Muscle of leg (tissue), 16 donors: ENCODE measurements at places on chromosomes 11 and 22. TPM values are rescaled to one million over a fixed set of nuclear protein-coding genes. Genes with fewer than 3 reads are reported as not detected.

GRCh38 chr22:31347251-31348008, 1.3 kb upstream of the PATZ1 start:
- DNase-seq = peak; percentile 92

The TSPAN32 gene
- 2.7 TPM for total RNA-seq

DNA sequence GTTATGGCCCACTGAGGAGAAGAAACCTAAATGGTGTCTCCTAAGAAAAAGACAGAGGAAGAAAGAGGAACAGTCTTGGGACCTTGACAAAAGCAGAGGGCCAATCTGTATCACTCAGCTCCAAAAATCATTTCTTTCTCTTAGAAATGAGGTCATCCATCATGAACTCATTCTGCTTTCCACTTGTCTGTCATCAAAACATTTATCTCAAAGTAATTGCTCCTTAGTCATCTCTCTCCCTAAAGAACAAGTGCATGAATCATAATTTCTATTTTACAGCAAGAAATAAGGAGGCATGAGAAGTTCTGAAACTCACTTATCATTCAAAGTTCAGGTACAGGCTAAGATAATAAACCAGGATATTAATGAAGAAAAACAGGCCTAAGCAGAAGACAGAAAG, 375.6 kb downstream of the KCNA4 start:
- no peak for DNase-seq

- no peak for DNase-seq
These were observed 92.2 kb downstream of the C11orf91 start for GRCh38 chr11:33608386-33608785.

GRCh38 chr11:131656179-131656838, 285.9 kb downstream of the NTM start:
- no peak for DNase-seq

The SHISAL1 gene
- 13.1 TPM for total RNA-seq

The MUC5B gene
- not detected for total RNA-seq

GRCh38 chr11:35308157-35308556, 111.2 kb downstream of the SLC1A2 start:
- no peak for DNase-seq

- DNase-seq = no peak
These were observed 56.8 kb downstream of the DGCR2 start for GRCh38 chr22:19065298-19065859.

- DNase-seq = peak; percentile 88
These were observed 2.2 kb downstream of the SLC25A22 start for GRCh38 chr11:795634-796564.

DNA sequence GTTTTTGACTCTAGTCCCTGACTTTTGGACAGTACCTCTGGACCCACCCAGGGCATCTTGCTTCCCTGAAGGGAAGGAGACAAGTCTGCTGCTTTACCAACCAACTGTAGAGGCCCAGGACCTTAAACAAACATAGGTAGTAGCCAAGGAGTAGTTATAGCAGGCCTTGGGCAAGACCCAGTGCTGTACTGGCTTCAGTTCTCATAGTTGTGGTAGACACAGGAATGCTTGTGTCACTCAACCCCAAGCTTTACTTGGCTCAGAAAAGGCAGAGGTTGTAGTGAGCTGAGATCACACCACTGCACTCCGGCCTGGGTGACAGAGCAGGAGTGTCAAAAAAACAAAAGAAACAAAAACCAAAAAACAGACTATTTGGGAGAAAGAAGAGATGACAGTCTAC, 21.3 kb upstream of the OR52M1 start:
- DNase-seq = no peak

DNA sequence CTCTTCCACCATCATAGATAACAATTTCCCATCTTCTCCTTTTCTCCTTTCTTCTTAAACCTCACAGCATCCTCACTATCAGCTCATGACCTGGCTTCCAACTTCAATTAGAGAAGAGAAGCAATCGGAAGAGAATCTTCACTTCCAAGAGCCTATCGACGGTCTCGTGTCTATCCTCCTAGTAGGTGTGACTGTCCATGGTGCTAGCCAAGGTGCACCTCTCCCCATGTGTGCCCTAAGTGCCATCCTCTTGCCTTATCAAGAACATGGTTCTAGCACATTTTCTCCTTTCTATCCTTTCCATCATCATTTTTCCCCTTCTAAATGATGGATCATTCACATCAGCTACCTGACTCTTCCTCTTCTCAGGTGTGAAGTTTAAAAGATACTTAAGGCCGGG, 5.1 kb upstream of the CUL5 start:
- no peak for DNase-seq

DNA sequence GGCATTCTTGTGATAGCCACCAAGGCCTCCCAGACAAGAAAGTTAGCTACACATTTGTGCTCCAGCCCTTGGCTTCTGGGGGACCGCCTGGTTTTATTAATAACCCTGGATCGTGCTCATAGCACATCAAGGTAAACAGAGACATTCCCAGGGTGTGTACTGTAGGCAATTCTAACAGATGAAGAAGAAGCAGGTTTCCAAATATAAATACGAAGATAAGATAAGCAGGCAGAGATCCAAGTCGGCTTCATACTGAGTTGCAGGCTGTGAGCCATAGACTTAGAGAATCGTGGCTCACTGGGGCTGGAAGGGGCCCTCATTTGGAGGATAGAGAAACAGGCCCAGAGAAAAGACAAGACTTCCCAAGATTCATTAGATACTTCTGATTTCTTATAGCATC, 131.4 kb downstream of the TENM4 start:
- no peak for DNase-seq

The DMC1 gene
- total RNA-seq = 4.2 TPM

DNA sequence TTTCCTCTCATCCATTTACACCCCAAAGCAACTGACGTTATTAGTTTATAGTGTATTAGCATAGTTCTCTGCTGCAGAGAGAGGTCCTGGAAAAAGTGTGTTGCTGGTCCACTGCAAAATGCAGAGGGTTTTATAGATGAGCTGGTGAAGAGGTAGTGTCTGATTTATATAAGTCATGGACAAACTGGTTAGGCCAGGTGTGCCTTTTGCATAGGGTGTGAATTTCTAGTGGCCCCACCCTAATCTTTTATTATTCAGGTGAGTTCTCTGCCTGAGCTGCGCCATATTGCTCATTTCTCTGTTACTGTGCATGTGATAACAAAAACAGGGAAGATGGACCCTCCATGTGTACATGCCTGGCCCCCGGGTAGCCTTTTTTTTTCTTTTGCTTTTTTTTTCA, 43.1 kb upstream of the TRIM77 start:
- DNase-seq = no peak

GRCh38 chr11:119863851-119864601, 135.0 kb upstream of the NECTIN1 start:
- DNase-seq = no peak

The MOGAT2 gene
- not detected for total RNA-seq

GRCh38 chr11:45097721-45098493, 48.5 kb upstream of the PRDM11 start:
- peak; percentile 84 for DNase-seq

- DNase-seq = peak; percentile 73
These were observed 34.5 kb upstream of the CYB5R3 start for GRCh38 chr22:42683578-42684283.

The MYOD1 gene
- 47.3 TPM for total RNA-seq

The TOMM22 gene
- total RNA-seq = 60.0 TPM

The HMOX1 gene
- total RNA-seq = 11.5 TPM

The NNMT gene
- total RNA-seq = 61.5 TPM

DNA sequence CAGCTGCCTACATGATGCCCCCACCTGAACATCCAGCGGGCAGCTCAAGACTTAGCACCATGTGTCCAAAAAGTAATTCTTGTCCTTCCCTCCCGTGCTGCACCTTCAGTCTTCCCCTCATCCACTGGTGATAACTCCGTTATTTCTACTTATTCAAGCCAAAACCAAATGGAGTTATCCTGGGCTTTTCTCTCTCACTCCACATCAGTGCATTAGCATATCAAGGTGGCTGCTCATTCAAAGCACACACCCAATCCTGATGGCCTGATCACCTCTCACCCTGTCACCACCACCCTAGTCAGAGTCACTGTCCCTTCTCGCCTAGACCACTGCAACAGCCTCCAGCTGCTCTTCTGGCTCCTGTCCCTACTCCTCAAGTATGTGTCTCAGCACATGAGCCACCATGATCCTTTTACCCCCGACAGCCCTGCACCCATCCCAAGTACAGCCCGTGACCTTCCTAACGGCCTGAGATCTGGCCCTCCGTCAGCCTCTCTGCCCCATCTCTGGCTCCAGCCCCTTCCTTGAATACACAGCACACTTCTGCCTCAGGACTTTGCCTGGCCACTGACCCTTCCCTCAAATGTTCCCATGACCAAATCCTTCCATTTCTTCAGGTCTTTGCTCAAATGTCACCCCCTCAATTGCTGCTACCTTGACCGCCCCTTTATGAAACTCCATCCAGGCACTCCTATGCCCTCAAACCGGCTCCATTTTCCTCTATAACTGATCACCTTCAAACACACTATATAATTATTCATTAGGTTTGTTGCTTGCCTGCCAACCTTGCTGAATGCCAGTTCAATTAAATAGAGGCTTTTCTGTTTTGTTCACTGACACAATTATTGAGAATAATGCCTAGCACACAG, 19.7 kb upstream of the SLC25A1 start:
- no peak for DNase-seq

DNA sequence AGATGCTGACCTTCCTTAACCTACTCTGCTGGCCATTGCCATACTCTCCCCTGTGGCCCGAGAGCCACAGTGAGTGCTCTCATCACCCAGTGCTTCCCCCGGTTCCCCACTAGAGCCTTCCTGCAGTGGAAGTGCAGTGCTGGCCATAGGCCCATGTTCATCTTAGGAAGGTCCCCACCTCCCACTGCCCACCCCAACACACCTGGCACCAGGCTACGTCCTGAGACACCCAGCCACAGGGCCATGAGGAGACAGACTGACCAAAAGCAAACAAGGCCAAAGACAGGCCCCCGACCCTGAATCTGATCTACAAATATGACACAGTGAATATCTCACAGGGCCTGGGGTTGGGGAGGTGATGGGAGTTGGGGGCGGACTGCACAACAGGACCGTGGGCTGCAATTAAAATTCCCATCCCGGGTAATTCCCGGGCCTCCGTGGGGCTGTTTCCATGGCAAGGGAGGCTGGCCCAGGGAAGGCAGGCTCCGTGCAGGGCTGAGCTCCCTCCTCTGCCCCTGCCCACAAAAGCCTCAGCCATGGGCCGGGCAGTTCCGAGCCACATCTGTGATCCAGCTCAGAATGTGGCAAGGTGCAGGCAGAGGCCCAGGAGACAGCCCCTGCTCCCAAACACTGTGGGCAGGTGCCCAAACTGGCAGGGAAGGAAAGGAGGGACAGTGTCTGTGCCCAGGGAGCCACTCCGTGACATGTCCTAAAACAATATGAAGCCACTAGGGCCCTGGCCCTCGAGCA, 5.1 kb upstream of the CHST1 start:
- no peak for DNase-seq
